ENCODE measurements at places on chromosomes 11 and 22.

GRCh38 chr11:102926961-102927623 is 28.4 kb downstream of the MMP13 start:
- no peak for DNase-seq

GRCh38 chr11:63556404-63557013 is 6.7 kb downstream of the PLAAT2 start:
- DNase-seq, result no peak

DNA sequence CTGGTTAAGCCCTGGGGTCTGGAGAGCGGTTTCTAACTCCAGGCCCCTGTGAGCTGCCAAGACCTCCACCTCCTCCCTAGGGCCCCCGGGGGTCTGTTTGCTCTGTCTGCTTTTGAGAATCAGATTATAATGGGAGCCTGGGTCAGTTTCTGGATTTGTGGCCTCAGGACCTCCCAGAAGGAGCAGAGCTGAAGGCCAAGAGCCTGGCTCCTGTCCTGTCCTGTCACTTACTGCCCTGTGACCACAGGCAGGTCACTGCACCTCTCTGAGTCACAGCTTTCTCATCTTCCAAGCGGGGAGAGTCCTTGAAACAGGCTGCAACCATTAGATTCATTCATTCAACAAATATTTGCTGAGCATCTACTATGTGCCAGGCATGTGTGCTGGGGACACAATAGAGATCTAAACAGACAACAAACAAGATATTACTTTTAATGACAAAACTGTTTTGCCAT is 87.3 kb upstream of the FGF3 start:
- DNase-seq, result no peak

- DNase-seq, result no peak
Measured at GRCh38 chr11:60396382-60396781, at the start of gene MS4A14. TSS of gene MS4A14 (plus strand) at chr11:60396459. CDS start at chr11:60396579, 120 bp downstream.

GRCh38 chr11:80722629-80723028 is 1281.8 kb upstream of the TENM4 start:
- DNase-seq, result no peak

GRCh38 chr22:25564979-25565677 is 653 bp downstream of the GRK3 start:
- no peak for DNase-seq

- no peak for DNase-seq
Measured at GRCh38 chr11:107457205-107457557, 444 bp downstream of the CWF19L2 start.

DNA sequence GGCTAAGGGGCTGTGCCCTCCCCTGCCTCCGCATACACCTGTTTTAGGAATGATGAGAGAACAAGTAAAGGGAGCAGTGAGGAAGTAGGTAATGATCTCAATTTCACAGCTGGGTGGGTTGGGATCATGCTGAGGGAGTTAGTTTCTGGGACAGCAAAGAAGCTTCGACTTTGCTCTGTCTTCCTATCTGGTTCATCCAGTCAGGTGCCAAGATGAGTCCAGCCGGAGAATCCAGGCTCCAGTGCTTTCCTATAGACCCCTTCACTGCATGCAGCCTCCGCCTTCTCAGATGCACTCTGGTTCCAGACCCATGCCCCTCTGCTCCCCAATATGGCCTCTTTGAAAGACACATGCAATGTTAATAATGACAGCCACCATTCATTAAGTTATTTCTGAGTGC is 119.1 kb upstream of the NCAM1 start:
- DNase-seq, result no peak

DNA sequence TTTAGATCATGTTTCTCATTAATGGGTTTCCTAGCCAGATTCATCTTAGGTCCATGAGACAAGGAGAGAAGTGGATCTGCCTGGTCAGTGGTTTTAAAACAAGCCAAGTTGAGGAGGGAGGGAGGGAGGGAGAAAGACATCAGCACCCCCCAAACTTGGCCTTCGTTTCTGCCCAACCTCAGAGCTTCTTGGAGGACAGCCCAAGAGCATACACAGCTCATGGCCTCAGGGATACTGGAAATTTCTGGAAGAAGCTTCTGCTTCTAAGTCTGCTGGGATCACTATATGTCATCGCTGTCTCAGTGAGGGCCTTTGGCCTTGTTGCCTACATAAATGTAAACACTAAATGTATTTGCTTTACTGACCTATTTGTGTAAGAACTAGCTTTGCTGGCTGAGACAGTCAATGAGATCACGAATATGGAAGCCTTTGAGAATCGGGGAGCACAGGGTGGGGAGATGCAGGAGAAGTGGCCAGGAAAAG is 375.1 kb downstream of the BUD13 start:
- DNase-seq, result no peak

DNA sequence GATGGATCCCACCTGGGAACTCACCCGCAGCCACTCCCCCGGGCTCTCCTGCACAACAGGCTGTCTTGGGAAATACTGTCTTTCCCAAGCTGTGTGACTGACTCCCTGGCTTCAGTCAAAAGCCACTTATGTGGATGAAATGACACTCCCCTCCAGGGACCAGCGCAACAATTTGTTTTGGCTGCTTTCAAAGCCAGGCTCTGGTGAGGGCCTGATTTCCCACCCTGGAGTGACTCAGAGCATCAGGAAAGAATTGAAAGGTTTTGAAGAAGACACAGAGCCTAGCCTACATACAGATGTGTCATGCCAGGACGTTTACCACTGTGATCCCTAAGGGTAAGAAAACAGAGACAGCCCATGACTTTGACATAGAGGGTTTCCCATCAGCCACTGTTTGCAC is 550.5 kb downstream of the MIAT start:
- no peak for DNase-seq

DNA sequence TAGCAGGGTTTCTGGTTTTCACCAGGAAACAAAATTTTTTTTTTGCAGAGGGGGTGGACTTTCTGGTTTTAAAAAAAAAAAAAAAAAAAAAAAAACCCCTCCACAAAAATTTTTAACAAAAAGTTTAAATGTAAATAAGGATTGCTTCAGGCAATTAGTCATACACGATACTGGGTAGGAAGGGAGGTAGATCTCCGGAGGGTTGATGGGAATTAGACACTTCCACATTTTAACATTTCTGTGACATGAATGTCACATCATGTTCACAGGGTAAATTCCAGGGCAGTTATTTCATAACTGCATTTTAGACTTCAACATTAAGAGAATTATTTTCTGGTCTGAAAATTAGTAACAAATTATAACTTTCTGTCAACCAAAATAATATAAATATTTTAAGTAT is 15.9 kb downstream of the NUP98 start:
- DNase-seq, result no peak

- DNase-seq, result no peak
Measured at GRCh38 chr22:27668828-27669797, 132.4 kb downstream of the MN1 start.

DNA sequence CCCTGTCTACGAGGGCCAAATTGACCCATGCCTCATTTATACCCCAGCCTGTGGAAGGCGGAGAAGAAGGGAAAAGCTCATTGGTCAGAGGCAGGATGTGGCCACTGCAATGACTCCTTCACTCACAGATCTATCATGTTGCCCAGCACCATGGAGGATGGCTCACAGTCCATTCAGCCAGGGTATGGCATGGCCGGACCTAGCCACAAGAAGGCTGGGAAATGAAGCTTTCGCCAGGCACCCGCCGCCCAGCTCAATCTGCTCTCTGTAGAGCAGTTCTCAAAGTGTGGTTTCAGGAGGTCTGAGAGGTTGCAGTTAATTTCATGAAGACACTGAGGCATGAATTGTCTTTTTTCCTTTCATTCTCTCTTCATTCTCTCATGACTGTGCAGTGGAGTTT is 40.6 kb upstream of the LINC01488 start:
- no peak for DNase-seq

- no peak for DNase-seq
Measured at GRCh38 chr22:26462051-26462450, 21.5 kb downstream of the HPS4 start.

DNA sequence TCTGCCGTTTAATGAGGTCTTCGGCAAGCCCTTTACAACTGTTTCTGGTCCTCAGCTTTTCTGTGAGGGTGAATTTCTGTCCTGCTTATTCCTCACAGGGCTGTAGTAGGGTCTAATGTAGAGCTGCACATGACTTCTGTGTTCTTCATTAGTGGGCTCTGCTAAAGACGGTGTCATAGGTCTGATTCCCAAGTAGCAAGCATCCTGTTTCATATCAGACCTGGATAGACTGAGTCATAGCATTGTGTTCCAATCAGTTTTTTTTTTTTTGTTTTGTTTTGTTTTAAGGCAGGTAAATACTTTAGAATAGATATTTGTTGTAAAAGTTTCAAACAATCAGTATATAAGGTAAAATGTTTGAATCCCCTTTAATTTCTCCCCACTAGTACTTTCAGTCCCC is 35.4 kb downstream of the BIRC2 start:
- DNase-seq, result no peak

DNA sequence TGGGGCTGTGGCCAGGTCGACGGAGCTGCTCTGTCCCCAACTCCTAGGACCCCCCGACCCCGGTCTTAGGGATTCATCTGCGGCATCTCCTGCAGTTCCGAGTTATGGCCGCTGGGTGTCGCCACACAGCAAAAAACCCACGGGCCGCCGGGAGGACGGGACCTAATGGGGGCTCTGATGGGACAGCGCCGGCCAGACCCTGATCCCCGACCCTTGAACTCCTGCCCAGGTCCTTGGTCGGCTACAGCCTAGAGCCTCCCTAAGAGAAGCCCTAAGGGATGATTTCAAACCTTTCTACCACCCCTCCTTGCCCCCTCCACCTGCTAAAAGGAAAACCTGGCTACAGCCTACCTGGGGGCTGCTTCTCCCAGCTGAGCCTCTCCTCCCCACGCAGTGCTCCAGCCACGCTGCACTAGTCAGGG is 30.8 kb upstream of the LRRC10B start:
- peak; percentile 13 for DNase-seq

GRCh38 chr11:87224486-87224885 is 186.8 kb downstream of the TMEM135 start:
- no peak for DNase-seq

- DNase-seq, result no peak
Measured at GRCh38 chr11:41579546-41579945, 120.1 kb upstream of the LRRC4C start.

- no peak for DNase-seq
Measured at GRCh38 chr11:122649116-122649515, 6.4 kb upstream of the UBASH3B start.

DNA sequence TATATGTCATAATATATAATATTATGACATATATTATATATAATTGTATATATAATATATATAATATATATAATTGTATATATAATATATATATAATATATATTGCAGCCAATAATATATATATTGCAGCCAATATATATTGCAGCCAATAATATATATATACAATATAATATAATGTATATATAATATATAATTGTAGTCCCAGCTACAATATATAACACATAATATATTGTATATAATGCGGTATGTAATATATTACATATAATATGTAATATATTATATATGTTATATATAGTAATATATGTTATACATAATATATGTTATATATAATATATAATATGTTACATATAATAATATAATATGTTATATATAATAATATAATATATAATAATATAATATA is 5.8 kb upstream of the CELF1 start:
- DNase-seq, result no peak

DNA sequence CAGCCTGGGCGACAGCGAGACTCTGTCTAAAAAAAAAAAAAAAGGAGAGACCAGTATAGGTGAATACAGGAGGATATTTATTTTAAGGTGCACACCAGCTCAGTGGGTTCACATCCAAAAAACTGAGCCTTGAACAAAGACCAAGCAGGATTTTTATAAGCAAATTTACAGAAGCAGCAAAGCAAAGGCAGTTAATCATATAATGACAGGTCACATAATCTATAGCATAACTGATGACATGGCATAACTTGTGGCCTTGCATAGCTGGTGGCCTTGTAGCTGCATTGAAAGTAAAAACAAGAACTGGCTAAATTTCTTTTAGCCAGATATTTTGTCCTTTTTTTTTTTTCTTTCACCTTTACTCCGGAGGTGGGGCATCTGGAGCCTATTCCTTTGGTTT is 2.7 kb upstream of the PLAAT3 start:
- DNase-seq, result no peak

GRCh38 chr22:43113526-43114251 is 3.1 kb downstream of the BIK start:
- DNase-seq, result no peak

DNA sequence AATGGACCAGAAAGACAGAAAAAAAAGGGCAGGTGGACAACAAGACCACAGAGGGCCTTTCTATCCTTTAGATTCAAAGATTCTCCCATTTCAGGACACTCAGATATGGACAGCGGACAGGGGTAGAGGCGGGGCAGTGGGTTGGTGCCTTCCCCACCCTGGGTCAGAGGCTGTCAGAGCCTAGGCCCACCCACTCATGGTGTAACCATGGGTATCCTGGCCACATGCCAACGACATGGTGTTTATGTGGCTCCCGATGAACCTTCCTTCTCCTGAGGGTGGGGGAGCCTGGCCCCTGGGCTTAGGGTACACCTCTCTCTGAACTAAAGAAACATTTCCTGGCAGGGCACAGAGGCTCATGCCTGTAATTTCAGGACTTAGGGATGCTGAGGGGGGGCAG is 14.3 kb upstream of the P2RY2 start:
- no peak for DNase-seq

- DNase-seq, result no peak
Measured at GRCh38 chr11:88398372-88398771, 60.8 kb upstream of the CTSC start.

DNA sequence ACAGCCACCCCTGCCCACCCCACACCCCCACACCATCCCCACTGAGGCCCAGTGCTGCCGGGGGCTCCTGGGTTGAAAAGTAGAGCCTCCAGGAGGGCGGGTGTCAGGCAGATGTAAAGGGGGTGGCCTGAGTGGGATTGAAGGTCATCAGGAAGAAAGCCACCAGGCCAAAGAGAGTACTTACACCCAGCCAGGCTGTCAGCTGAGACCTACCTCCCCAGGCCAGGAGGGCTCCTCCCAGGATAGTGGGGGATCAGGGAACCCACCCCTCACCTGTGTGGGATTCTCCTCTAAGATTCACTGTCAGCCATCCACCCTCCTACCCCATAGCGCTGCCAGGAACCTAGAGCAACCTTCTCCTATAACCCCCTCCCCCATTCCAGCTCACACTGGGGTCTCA is 17.2 kb upstream of the FCHSD2 start:
- no peak for DNase-seq

GRCh38 chr11:114226356-114226755 is 69.8 kb upstream of the NNMT start:
- DNase-seq, result no peak

DNA sequence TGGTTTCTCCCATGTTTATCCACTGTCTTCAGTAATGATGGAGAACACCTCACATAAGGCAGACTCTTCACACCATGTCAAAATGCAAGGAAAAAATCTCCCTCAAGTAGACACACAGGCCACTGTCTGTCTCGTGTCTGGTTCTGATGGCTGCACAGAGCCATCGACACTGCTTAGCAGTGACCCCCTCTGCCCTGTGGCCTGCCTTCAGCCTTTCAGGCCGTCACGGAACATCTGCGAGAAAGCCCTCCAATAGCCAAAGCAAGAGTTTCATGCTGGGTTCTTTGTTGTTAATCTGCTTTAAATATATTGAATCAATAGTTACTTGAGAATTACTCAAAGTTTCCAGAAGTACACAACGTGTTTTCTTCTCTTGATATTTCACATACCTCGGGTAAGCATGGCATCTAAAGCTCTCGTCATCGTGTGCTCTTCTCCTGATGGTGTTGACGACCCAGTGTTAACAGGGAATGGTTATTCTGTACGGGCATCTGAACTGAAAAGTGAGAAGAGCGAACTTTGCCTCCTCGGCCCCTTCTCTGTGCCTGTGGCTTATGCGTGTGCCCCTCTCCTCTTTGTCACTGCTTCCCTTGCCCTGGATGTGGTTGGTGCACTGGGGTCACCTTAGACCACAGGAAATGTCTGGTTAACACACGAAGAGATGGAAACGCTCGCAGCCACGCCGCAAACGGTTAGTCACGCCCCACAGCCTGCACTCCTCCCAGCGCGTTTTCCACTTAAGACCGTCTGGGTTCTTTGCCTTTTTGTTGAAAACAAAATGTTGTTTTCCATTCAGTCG is 33.4 kb upstream of the CTTN start:
- DNase-seq, result peak; percentile 56
